Epithelial cell of esophagus (primary cell): ENCODE measurements at places on chromosomes 1 and 21.

DNA sequence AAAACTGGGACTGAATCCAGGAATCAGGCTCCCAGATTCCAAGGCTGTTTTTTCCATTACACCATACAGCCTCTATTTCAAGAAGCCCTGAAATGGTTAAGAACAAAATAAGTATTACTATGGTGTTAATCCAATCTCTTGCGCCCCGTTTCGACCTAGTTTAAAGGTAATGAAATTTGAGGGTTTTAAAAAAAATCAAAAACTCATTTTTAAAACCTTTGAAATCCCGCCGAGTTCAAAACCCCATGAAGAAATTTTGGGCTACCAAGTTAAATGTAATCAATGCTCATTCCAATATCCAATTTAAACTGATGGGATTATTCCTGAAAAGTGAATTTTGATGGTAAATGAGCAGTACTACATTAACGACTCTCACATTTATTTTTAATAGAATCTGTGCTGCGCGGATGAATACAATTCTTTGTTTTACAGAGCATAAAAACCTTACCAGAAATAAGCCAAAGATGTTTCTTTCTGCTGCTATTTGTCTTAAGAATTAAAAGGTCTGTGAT lies 767 bp upstream of the EGLN1 start:
- no peak for DNase-seq

DNA sequence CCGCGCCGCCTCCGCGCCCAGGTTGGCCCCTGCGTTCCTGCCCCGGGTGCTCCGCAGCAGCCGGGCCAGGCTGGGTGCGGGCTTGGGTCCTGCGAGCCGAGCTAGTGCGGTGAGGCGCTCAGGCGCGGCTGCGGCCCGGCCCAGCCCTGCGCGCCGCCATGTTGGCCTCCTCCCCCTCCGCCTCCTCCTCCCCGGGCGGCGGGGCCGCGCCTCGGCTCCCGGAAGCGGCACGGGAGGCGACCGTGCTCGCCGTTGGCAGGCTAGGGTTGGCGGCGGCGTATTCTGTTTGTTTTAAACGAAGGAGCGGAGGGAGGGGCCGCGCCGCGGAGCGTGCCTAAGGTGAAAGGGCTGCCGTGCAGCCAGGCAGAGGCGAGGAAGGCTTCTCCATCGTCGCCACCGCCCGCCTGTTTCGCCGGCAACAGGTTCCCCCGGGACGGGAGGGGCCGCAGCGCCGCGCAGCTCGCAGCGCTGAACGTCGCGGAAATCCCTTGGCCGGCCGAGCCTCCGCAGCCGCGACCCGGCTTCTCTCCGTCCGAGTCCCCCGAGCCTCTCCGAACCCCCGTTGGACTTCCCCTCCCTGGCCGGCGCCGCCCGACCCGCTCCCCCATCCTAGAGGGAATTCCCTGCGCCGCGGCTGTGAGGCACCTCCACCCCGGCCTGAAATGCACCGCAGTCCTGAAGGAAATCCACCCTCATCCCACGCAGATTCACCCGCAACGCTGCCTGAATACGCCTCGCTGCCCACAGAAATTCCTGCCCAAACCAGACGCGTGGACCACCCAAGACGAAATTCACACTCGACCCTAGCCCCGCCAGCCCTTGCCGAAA lies at the start of gene USP24:
TSS of gene USP24 (minus strand) at position 171 of the 828 bp plus-strand sequence. CDS start 251 bp downstream, outside the sequence.
- DNase-seq = peak; percentile 83

GRCh38 chr1:2468041-2468472 lies 8.0 kb upstream of the PLCH2 start:
- DNase-seq = no peak

- DNase-seq = peak; percentile 39
Observed at GRCh38 chr1:244896550-244896949, 32.2 kb upstream of the HNRNPU start.

GRCh38 chr1:190205713-190206112 lies 272.0 kb downstream of the BRINP3 start:
- peak; percentile 1 for DNase-seq
